NCI-H1105 treated with DMSO at 0.1 percent for 48 hours (cell line): ENCODE measurements at places on chromosomes 1 and 21.

- no peak for DNase-seq
Measured at GRCh38 chr1:193524021-193524420, 337.6 kb upstream of the B3GALT2 start.

DNA sequence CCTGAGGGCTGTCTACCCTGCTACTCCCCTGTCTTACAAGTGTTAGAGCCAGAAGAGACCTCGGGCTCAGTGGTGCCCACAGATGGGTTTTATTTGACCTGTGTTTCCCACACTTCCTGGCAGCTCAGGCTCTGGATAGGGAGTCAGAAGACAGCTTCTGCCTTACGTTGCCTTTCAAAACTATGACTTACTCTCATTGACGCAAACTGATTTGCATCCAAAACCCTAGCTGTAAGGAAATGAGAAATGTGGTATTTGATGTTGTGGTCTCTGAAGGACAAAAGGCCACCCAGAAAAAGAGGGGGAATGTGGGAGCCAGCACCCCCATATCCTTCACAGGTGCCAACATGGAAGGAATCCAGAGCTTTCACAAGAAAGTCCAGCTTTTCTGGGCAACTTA lies 180.2 kb downstream of the ATG4C start:
- DNase-seq = no peak

- no peak for DNase-seq
Measured at GRCh38 chr1:84928979-84929378, 36.0 kb upstream of the LPAR3 start.

DNA sequence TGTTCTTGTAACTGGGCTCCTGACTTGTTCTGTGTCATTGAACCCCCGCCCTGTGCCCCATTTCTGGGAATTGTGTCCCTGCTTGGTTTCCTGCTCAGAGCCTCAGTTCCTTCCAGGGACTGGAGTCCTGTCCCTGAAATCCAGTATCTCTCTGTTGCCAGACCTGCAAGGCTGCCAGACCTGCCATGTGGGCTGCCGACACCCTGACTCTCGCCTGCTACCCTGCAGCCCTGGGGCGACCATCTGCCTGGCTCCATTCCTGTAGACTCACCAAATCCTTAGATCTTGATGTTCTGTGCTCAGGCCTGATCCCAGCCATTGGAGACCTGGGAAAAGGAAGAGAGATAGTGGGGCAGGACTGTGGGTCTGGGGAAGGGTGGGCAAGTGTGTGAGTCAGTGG lies 383.3 kb upstream of the PROX1 start:
- no peak for DNase-seq
